Vagina (tissue), 2 donors: ENCODE measurements at places on chromosomes 2 and 18. TPM values are rescaled to one million over a fixed set of nuclear protein-coding genes. Genes with fewer than 3 reads are reported as not detected.

The DYNC2LI1 gene
- 29.7 TPM for total RNA-seq

The DOK1 gene
- 20.1 TPM for total RNA-seq

- H3K36me3 ChIP-seq, result no peaks in the 10 kb centered on the region
- no peak overlapping the region for H3K27ac ChIP-seq
- no peak overlapping the region for H3K4me3 ChIP-seq
- no peaks in the 10 kb centered on the region for H3K27me3 ChIP-seq
- no peaks in the 10 kb centered on the region for H3K4me1 ChIP-seq
Observed at GRCh38 chr2:100606332-100606725, 43.5 kb downstream of the PDCL3 start.

GRCh38 chr2:177474301-177474700 lies 81.7 kb downstream of the AGPS start:
- no peaks in the 10 kb centered on the region for H3K36me3 ChIP-seq
- DNase-seq, result no peak
- H3K4me3 ChIP-seq, result no peak overlapping the region
- H3K27me3 ChIP-seq, result no peaks in the 10 kb centered on the region
- H3K4me1 ChIP-seq, result no peaks in the 10 kb centered on the region
- no peak overlapping the region for H3K27ac ChIP-seq

DNA sequence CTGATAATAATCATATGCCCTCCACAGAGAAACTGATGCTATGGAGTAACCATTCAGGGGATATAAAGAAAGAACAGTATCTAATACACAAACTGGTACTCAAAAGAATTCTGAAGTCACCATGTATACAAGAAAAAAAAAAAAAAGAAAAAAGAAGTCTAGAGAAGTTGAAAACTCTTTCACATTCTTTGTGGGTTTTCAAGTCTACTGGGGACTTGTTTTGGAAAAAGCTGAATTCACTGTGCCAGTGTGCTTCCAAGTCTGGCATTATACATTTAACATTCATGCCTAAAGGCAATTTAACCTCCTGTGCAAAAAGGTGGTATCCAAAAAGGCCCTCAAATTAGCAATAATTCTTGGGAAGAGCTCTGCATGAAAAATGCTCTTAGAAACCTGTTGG lies 94.8 kb upstream of the ITGB6 start:
- H3K4me3 ChIP-seq, result no peak overlapping the region
- no peak for DNase-seq
- no peaks in the 10 kb centered on the region for H3K36me3 ChIP-seq
- H3K4me1 ChIP-seq, result peaks cover 43% of the 10 kb centered on the region
- H3K27ac ChIP-seq, result peak overlapping the region; percentile 57

- no peak for DNase-seq
- no peaks in the 10 kb centered on the region for H3K4me1 ChIP-seq
- no peak overlapping the region for H3K4me3 ChIP-seq
- H3K27ac ChIP-seq, result no peak overlapping the region
- H3K27me3 ChIP-seq, result no peaks in the 10 kb centered on the region
Observed at GRCh38 chr2:79799729-79800128, 286.9 kb downstream of the CTNNA2 start.

- H3K4me1 ChIP-seq, result peaks cover 31% of the 10 kb centered on the region
- no peaks in the 10 kb centered on the region for H3K36me3 ChIP-seq
- no peak overlapping the region for H3K4me3 ChIP-seq
- H3K27ac ChIP-seq, result no peak overlapping the region
- DNase-seq, result peak; percentile 72
Observed at GRCh38 chr18:74488864-74489263, 7.3 kb upstream of the CNDP2 start.

DNA sequence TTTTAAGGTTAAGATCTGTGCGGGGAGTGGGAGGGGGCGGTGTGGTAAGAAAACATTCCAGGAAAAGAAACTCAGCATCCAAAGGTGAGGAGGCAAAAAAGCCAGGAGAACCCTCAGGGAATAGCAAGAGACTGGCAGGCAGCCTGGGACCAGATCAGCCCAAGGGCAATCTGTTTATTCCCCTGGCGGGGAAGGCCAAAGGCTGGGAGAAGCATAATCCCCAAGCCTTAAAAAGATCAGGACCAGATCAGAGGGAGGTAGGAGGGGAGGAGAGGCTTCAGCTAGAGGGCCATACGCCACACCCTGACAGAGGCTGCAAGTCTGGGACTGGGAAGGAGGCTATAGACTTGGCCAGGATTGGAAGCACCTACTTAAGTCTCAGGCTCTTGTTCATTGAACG lies 163.0 kb upstream of the PXDN start:
- H3K27ac ChIP-seq, result no peak overlapping the region
- H3K36me3 ChIP-seq, result no peaks in the 10 kb centered on the region
- DNase-seq, result no peak
- H3K27me3 ChIP-seq, result no peaks in the 10 kb centered on the region

GRCh38 chr2:15825276-15825980 lies 114.9 kb upstream of the MYCN start:
- H3K27me3 ChIP-seq, result no peaks in the 10 kb centered on the region
- H3K27ac ChIP-seq, result no peak overlapping the region

GRCh38 chr2:224525774-224526173 lies 59.4 kb downstream of the CUL3 start:
- no peak for DNase-seq
- no peaks in the 10 kb centered on the region for H3K36me3 ChIP-seq
- H3K4me3 ChIP-seq, result no peak overlapping the region
- peaks cover 69% of the 10 kb centered on the region for H3K4me1 ChIP-seq
- H3K27ac ChIP-seq, result no peak overlapping the region

DNA sequence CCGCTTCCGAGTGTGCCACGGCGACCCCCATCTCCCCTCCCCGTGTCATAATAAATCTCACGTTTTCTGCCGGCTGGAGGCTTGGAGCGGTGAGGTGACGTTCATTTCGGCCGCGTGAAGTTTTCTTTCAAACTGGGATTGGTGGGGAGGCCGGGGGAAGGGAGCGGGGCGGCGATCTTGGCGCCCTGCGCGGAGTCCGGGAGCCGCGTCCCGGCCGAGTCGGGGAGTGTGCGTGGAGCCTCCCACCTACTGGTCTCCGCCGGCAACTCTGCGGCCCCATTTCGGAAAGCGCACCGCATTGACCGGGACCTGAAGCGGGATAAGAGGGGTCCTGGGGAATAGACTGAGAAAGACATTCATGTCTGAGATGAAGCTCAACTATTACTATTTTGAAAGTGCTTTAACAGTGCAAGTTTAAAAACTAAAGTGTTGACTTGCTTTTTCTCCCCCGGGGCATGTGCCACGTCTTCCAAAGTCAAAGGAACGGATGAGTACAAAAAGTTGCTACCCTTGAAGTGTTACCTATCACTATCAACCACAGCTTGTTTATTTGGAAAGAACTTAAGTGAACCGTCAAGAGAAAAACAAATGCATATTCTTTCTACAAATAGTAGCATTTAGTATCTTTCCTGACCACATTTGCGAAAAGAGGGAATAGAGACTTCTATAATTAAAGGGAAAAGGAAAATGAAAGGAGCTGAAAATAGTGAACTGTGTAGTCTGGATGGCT lies 818 bp upstream of the IKZF2 start:
- no peaks in the 10 kb centered on the region for H3K36me3 ChIP-seq
- no peak for DNase-seq
- H3K27me3 ChIP-seq, result no peaks in the 10 kb centered on the region
- peak overlapping the region; percentile 94 for H3K27ac ChIP-seq
- peak overlapping the region; percentile 73 for H3K4me3 ChIP-seq

GRCh38 chr2:84914334-84914733 lies 8.9 kb downstream of the TMSB10 start:
- no peak overlapping the region for H3K27ac ChIP-seq
- H3K4me1 ChIP-seq, result no peaks in the 10 kb centered on the region
- H3K4me3 ChIP-seq, result no peak overlapping the region
- no peaks in the 10 kb centered on the region for H3K36me3 ChIP-seq
- H3K27me3 ChIP-seq, result no peaks in the 10 kb centered on the region
- no peak for DNase-seq
